BJ (cell line): ENCODE measurements at places on chromosomes 3 and 15. TPM values are rescaled to one million over a fixed set of nuclear protein-coding genes. Genes with fewer than 3 reads are reported as not detected.

GRCh38 chr3:160069986-160070385, 81.4 kb downstream of the IL12A start:
- DNase-seq, result no peak

The RAD54L2 gene
- polyA plus RNA-seq, result 5.2 and 5.9 TPM in 2 replicates

- DNase-seq, result no peak
Observed at GRCh38 chr3:40869013-40869412, 330.3 kb upstream of the CTNNB1 start.

GRCh38 chr3:136544532-136544931, 207.6 kb downstream of the STAG1 start:
- no peak for DNase-seq

- DNase-seq, result no peak
Observed at GRCh38 chr15:39161096-39161495, 419.8 kb upstream of the THBS1 start.

GRCh38 chr3:22089284-22089683, 338.3 kb upstream of the ZNF385D start:
- DNase-seq, result no peak

GRCh38 chr3:3998140-3998922, 199.1 kb downstream of the LRRN1 start:
- DNase-seq, result no peak

- no peak for DNase-seq
Observed at GRCh38 chr3:49701388-49702077, 12.2 kb downstream of the RNF123 start.
